ENCODE measurements at places on chromosomes 13 and 19.

DNA sequence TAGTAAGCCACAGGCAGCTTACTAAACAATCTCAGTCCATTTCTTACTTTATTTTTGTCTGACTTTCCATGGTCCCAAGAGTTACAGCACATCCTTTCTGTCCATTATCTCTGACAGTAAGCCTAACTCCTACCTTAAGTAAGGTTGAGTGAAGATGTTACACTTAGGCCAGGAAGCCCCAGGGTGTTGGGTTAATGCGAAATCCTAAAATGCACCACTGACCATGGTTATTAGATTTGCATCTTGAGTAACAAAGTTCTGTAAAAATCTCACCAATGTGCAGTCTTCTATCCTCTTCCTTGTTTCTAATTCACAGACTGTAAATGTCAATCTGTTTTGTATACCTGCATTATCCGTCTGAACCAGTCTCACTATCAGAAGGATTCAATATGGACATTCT is 462.5 kb downstream of the FGF14 start:
- DNase-seq = no peak

DNA sequence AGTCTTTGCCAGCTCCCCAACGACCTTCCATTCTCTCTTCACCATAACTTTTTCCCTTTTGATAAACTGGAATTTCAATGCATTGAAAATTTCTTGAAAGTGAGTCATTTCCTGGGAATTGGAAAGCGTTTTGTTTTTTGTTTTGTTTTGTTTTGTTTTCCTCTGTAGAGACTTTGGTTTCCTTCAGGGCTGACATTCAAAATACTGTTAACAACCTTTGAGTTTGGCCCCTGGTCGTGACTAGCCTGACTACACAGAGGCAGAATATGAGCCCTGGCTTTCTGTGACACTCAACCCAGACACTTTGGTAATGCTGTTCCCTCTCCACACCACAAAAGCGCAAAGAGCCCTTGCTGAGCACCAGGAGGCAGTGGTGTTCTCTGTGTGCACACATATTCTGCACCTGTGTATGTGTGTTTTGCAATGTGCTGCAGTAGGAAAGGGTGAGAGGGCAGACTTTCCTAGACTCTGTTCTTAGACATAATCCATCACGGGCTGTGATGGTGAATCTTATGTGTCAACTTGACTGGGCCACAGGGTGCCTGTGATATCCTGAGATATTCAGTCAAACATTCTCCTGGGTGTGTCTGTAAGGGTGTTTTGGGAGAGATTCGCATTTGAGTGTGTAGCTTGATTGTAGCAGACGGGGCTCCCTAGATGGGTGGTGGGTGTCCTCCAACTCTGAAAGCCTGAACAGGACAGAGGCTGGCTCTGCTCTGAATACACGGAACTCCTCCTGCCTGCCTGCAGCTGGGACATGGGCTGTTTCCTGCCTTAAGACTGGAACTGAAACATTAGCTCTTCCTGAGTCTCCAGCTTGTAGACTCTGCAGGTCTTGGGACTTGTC is 29.5 kb upstream of the ANKRD10 start:
- DNase-seq = no peak

GRCh38 chr13:98368019-98368418 is 190.9 kb upstream of the RNF113B start:
- DNase-seq = no peak

DNA sequence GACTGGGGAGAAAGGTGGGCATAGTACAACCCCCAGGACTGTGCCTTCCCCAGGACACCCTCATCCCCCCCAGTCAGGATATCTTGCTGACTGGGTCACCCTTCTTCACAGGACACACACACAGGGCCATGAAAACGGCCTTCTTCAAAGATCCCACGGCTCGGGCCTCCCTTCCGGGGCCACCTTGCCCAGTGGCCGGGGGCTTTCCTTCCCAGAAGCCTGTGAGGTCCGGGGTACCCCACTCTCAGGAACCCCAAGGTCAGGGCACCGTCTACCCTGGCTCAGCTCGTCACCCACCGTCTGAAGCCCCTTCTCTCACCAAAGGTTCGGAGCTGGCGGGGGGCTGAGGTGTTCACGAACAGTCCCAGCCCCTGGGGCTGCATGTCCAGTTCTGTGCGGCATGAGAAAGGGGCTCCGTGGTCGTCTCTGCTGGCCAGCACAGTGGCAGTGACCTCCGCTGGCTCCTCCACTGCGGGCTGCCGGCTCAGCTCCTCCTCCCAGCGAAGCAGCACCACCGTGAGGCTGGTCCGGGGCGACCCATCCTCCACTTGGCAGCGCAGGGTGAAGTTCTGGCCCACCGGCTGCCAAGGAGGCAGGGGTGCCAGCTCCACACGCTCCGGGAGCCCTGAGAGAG is 2.1 kb upstream of the RAVER1 start:
- no peak for DNase-seq

GRCh38 chr13:79776531-79777295 is 295.8 kb downstream of the NDFIP2 start:
- DNase-seq = no peak

GRCh38 chr19:20367811-20368294 is 197.7 kb downstream of the ZNF737 start:
- no peak for DNase-seq
